Omental fat pad (tissue), 4 donors: ENCODE measurements at places on chromosomes 2 and 18. TPM values are rescaled to one million over a fixed set of nuclear protein-coding genes. Genes with fewer than 3 reads are reported as not detected.
A peak's percentile ranks its signal among the peaks of the same experiment; 100 is the strongest.

GRCh38 chr2:183068561-183068960 is 10.0 kb upstream of the DUSP19 start:
- no peak for DNase-seq

DNA sequence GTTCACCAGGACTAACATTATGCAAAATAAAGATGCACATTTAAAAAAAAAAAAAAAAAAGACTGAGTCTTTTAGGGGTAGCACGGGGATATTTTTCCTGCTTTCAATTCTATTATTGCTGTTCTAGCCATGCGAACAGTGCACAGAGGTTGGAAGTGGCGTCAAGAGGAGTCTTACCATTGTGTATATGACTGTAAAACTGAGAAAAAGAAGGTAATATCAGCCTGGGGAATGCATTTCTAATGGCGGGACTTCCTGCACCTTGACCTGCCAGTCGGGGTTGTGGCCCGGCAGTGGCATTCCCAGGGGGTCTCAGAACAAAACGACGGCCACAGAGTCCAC is 48.5 kb upstream of the ATP6V1B1 start:
- DNase-seq, result no peak

DNA sequence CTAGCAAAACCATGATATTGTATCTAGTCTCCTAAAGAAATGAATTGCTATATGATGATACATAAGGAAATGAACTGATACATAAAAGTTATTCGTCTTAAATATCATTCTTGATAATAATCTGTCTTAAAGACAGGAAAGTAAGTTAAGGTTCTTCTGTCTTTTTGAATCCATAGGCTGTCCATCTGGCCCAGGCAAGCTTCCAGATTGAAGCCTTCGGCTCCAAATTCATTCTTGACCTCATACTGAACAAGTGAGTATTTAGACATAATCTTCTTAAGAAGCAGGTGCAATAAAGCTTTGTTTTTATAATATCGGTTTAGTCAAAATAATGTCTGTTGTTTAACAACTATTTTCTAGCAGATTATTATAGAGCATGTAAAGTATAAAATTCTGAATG is 37.7 kb downstream of the ADAM23 start:
- no peak for DNase-seq

GRCh38 chr2:146412625-146413024 is 1432.2 kb upstream of the ACVR2A start:
- no peak for DNase-seq

DNA sequence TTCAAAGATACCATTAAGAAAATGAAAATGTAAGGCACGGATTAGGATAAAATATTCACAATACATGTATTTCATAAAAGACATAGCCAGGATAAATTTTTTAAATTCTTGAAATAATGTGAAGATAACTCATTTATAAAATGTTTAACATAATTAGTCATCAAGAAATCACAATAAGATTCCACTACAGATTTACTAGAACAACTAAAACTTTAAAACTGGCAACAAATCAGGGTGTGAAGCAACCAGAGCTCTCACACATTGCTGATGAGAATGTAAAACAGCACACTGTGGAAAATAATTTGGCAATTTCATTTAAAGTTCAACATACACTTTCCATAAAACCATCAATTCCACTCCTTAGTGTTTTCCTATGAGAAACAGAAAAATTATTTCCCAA is 89.6 kb upstream of the UBE2E3 start:
- DNase-seq, result no peak

The SULT1C4 gene
- total RNA-seq, result 16.2 TPM

DNA sequence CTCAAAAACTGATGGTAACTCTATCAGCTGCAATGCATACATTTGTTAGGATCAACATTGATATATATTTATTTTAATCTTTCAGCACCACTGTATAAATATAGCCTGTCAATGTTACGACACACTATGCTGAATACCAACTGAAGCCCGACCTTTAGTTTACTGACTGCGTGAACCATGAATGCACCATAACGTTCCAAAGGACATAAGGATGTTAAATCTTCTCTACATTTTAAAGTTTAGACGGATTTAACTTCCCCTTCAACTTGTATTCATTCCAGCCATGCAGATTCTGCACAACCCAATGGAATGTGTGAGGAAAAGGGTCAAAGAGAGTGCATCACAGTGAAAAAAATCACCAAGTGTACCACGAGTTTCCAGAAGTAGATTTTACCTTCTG is 489.5 kb downstream of the IRS1 start:
- DNase-seq, result no peak

GRCh38 chr2:41768310-41768709 is 279.5 kb upstream of the PKDCC start:
- DNase-seq, result no peak

The GRB14 gene
- total RNA-seq, result 5.3 TPM

DNA sequence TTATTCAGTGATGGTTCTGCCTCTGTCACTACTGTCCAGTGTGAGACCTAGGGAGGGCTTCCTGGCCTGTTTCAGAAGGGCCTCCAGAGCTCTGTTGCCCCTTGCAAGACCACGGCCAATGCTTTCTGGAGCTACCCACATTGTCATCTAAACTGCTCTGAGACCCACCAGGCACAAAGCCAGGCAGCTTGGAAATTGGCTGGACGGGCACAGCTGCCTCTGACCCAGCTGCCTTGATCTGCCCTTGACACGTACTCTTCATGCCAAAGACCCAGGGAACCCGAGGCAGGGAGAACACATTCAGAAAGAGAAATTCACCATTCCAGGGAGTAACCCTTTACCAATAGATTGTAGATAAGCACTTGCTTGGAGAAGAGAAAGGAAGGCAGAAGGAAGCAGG is 183.7 kb upstream of the SIX2 start:
- no peak for DNase-seq

GRCh38 chr2:233996000-233996399 is 54.5 kb upstream of the SPP2 start:
- DNase-seq, result no peak

DNA sequence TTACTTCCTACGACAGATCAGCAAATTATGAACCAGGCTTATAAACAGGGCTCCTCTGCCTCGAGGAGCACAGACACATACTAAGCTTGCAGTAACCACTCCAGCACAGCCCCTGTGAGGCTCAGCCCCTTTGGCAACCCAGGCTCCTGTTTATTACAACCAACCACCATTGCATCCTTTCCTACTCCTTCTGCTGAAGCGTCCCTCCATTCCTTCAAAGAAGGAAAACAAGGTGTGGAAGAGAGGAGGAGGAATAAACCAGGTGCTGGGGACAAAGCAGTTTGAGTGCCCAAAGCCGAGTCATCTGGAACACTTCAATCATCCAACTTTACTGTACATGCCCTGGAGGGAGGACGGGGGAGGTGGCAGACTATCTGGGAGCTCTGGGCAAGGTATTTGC is 87.2 kb upstream of the MGAT4A start:
- DNase-seq, result no peak

The RAB10 gene
- 115 TPM for total RNA-seq

DNA sequence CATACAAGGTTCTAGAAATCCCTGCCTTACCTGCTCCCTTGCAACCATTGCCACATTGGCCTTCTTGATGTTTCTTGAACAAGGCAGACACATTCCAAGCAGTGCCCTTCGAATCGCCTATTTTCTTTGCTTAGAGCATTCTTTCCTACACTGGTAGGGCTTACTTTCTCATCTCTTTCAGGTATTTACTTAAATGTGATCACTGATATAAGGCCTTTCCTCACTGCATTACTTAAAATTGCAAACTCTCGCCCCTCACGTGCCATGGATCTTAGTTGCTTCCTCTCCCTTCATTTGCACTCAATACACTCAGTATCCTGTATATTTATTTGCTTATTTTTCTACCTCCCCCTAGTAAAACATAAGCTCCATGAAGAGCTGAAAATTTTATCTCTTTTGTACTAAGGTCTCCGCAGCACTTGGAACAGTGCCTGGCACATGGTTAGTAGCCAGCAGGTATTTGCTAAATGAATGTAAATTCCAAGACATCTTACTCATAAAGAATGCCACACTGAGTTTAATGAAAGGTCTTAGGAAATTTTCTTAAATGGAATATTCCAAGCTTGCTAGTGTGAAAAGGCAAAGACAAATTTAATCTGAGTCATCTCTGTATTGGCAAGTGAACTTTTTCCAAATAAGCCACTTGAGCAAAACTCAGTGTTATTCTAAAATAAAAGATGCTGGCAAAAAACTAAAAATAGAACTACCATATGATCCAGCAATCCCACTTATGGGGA is 42.4 kb upstream of the FIGN start:
- DNase-seq, result no peak

- no peak for DNase-seq
These were observed 17.9 kb downstream of the CDK15 start for GRCh38 chr2:201824212-201824611.

The FAP gene
- 2.8 TPM for total RNA-seq

The FIGN gene
- total RNA-seq, result 12.0 TPM

DNA sequence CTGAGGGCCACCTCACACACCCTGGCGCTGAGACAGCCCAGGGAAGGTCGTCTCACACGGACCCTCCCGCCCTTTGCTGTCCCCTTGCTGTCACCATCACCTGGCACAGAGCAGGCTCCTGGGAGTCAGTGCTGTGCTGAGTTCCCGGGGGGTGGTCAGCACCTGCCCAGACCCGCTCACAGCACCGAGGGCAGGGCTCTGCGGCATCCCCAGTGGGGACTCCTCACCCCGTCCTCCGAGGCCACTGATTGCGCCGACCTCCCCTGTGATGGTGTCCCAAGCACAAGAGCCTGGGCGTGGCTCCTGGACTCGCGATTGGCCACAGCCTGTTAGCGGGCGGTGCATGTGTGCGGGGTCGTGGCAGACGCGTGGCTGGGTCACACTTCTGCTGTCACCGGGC is 65.9 kb downstream of the NFATC1 start:
- DNase-seq, result no peak

DNA sequence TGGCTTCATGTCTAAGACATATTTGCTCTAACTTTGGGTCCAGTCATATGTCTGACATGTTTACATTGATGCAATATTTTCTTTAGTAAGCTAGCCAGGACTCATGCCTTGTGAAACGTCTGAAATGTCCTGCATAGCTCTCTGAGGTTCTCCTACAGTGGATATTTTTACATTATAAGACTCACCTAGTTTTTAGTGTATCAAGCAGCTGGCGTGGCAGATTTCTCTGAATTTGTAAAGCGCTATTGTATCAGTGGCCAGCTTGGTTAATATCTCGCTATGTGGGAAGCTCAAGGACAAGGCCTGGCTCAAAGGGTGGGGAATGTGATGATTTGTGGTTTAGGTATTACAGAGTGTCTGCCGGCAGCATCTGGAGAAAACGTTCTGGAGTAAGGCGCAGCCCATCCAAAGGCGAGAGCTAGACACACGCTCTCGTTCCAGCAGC is 164.3 kb downstream of the LTBP1 start:
- DNase-seq, result no peak

DNA sequence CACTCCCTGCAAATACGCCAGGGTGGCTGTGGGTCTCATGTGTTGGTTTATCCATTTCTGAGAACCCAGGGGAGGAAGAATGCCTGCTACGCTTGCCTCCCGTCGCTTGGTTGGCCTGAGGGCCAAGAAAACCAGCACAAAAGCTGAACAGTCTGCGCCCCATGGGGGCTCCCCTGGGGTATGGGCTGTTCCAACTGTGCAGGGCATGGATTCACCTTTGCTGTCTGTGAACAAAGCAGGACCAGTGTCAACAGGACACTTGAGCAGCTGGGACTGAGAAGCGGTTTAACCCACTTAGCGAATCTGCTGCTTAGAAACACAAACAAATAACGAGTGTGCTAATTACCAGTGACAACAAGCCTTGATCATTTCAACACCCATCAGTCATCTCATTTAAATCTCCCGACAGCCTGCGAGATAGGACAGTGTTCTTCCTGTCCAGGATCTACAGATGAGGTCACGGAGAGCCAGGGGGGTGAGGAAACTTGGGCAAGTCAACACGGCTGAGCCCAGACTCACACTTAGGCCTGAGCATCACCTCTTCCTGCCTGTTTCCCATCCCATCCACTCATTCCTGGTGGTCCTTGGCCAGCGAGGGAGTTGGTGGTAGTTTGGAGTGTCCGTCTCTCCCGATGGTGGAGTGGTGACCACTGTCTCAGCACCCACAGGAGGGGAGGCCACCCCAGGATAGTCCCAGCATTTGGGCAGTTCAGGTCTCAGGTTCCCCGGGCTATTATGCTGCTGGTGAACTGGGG is 111.6 kb upstream of the HAAO start:
- DNase-seq, result peak; percentile 22

DNA sequence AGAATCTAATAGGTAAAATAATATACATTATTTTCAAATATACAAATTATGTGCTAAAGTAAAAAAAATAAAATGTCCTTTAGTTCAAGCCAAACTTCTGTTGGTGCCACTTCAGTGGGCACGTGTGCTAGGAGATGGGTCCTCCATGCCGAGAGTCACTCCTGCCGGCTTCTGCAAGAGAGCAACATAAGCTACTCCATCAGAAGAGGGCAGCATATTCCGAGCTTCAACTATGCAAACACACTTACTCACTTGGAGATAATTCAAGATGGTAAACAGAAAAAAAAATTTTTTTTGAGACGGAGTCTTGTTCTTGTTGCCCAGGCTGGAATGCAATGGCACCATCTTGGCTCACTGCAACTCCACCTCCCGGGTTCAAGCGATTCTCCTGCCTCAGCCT is 24.4 kb downstream of the CNOT11 start:
- no peak for DNase-seq

The NYAP2 gene
- total RNA-seq, result not detected

The BCL2 gene
- 84.5 TPM for total RNA-seq

GRCh38 chr2:179123272-179123662 is 73.3 kb upstream of the CCDC141 start:
- DNase-seq, result no peak

DNA sequence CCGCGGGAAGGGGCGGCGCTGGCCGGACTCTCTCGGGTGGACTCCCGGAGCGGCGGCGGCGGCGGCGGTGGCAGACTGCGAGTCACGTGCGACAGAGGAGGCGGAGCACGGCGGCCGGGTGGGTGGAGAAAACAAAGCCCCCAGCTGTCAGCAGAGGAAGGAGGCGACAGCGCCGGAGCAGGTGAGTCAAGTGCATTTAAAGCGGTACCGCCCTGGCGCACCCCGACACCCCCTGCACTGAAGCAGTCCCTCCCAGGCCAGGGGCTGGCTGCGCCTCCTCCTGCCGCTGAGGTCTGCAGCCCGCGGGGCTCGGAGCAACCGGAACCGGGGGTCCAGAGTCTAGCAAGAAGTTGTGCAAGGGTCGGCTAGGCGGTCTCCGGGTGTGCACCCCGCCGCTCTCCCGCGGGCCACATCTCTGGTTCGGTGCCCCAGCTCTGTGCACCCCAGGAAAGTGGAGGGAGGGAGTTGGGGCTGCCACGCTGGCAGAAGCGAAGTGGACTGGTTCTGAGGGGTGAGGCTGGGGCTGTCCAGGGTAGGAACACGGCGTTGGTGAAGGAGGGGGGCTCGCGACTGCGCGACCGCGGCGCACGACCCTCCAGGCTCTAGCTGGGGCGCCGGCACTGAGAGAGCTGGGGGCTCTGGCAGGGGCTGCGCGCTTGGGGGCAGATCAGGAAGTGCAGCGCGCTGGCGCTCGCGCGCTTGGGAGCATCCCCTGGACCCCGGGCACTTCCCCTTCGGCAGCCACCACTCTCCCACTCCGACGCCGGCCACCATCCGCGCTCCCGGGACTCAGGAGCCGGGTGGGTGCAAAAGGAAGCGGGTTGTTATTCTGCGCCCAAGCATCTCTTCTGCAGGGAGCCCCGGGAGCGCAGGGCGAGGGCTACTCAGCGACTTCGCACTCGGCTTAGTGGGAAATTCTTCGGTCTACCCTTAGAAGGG is 64.0 kb upstream of the MAPRE2 start:
- DNase-seq, result peak; percentile 60
